ENCODE measurements at places on chromosomes 1 and 21.

DNA sequence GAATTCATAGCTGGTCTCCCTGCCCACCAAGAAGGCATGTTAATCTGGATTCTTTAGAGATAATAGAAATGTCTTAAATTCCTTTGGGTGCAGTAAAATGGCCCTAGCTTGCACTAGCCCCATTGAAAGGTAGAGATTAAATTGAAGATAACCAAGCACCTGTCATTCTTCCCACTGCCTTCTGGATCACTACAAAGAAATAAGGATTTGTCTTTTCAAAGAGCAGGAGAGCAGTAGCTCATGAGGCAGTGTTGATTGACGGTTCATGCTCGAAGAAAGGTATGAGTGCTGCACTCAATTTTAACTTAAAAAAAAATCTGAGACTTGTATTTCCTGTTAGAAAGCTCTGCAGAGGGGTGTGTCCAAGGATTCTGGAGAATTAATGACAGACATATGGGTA lies 74.9 kb upstream of the F3 start:
- no peak for DNase-seq

- no peak for DNase-seq
Observed at GRCh38 chr1:236102611-236103010, 37.7 kb upstream of the NID1 start.

GRCh38 chr21:40386294-40386911 lies 460.6 kb downstream of the DSCAM start:
- peak; percentile 21 for DNase-seq

DNA sequence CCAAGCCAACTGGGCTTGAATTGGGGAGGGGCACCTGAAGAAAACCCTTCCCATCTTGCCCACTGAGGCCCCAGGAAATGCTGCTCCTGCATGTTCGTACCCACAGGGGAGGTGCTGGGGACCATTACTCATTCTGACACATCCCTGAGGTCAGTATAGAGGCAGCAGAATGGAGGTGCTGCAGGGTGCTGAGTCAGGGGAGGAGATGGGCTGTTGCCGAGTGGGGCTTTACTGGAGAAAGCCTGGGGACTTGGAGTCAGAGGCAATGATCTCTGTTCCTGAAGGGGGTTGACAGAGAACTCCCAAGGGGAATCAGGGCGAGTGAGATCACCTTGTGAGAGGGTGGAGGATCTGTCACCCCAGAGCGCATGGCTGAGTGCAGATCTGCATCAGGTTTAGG lies 40.2 kb upstream of the KCNA10 start:
- no peak for DNase-seq

- DNase-seq: no peak
Observed at GRCh38 chr1:209505044-209505443, 78.5 kb upstream of the CAMK1G start.

DNA sequence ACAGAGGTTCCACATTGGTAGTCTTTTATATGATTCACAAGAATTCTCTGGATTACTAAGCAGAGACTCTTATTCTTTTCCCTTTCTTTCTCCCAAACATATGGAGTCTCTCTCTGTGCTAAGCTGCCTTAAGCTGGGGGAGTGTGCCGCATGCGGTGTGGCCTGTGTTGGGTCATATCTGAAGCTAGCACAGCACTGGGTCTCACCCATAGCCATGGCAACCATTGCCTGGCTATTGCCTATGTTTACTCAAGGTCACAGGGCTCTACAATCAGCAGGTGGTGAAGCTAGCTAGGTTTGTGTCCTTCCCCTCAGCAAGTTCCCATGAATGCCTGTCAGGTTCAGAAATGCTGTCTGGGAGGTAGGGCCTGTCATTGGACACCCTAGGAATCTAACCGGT lies 73.6 kb upstream of the ZRANB2 start:
- DNase-seq: no peak

DNA sequence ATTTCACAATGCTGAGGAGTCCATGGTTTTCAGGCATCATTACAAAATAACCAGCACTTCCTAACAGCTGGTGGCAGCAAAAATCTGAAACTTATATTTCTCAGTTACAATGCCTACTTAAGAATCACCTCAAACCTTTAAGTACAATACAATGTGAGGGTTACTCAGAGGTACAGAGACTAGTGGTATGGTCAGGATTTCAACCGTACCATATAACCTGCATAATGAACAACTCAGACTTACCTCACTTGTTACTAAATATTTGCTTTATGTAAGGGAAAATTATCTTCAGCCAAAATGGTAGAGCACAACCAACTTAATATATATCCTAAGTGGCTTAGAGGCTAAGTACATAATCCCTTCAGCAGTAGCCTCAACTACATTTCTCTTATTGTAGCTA lies 344.5 kb downstream of the SMYD3 start:
- no peak for DNase-seq

DNA sequence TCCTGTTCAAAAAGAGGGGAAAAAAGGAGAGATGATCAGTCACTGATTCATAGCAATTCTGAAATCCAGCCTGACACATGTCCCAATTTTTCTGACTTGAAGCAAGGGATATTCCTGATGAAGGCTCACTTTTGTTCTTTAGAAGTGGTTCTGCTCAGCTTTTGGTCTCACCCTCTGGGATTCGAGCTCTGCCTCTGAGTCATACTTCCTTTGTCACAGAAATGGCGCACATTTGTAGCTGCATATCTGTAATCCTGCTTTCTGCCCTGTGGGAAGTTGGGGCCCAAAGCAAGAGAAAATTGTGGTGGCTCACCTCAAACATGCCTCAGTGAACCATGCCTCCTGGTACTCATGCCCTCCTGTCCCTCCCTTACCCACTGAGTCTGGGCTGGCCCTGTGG lies 22.3 kb upstream of the FAM78B start:
- DNase-seq: no peak

GRCh38 chr1:224333939-224334786 lies 4.2 kb upstream of the NVL start:
- no peak for DNase-seq

DNA sequence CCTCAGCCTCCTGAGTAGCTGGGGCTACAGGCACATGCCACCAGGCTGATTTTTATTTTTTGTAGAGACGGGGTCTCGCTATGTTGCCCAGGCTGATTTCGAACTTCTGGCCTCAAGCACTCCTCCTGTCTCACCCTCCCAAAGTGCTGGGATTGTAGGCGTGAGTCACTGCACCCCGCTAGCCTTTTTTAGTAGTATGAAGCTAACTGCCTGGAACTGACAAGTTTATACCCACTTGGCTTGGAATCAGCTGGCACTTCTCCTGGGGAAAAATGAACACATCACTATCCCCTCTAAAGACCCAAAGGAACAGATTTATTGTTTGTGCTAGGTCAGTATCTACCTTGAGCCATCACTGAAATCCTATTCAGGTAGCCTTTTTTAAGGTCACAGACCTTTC lies 19.0 kb downstream of the TMEM63A start:
- DNase-seq: no peak

GRCh38 chr1:183363972-183364371 lies 54.2 kb downstream of the NMNAT2 start:
- DNase-seq: no peak

- DNase-seq: no peak
Observed at GRCh38 chr1:61254634-61255357, 172.4 kb downstream of the NFIA start.

- DNase-seq: no peak
Observed at GRCh38 chr1:230077436-230078213, 10.6 kb downstream of the GALNT2 start.

- DNase-seq: no peak
Observed at GRCh38 chr21:46078322-46078977, 19.5 kb upstream of the COL6A2 start.

- DNase-seq: no peak
Observed at GRCh38 chr1:239805851-239806772, 285.6 kb upstream of the FMN2 start.

DNA sequence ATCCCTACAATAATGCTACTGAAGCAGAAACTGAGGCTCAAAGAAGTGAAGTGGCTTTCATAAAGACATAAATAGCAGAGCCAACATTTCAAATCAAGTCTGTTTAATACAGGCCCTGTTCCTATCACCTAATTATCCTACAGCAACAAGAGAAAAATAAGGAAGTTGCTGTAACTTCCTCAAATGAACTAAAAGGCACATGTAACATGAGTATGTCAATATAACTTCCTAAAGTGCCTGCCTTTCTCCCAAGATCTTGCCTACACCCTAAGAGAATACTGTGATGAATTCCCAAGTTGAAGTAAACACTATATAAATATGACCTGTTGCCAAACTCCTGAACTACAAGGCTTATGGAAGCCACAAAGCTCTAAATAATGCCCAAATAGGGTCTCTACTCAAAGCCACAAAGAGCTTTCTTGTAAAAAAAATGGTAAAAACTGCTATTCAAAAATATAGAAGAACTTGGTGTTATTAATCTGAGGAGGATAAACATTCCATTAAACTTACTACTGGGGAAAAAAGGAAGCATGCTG lies 8.6 kb downstream of the BEND5 start:
- DNase-seq: no peak

- no peak for DNase-seq
Observed at GRCh38 chr1:17799642-17800041, 44.5 kb downstream of the ACTL8 start.

- no peak for DNase-seq
Observed at GRCh38 chr1:216119600-216119999, 303.6 kb downstream of the USH2A start.

- no peak for DNase-seq
Observed at GRCh38 chr1:233244183-233244582, 51.3 kb downstream of the PCNX2 start.

DNA sequence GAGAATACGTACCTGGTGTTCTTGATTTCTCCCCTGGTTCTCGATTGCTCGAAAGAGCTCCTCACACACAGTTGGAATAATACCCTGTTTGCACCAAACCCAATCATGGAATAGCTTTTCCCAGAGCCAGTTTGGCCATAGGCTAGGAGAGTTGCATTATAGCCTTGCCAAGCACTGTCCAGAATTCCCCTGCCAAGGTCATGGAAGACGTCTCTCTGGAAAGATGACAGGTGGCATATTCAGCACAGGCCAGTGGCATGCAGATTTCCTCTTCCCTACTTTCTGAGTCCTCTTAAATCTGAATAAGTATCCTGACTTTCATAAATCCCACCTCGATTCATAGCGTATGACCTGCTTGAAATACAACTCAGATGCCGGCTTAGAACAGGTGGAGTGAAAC lies 96.5 kb downstream of the SCCPDH start:
- no peak for DNase-seq

DNA sequence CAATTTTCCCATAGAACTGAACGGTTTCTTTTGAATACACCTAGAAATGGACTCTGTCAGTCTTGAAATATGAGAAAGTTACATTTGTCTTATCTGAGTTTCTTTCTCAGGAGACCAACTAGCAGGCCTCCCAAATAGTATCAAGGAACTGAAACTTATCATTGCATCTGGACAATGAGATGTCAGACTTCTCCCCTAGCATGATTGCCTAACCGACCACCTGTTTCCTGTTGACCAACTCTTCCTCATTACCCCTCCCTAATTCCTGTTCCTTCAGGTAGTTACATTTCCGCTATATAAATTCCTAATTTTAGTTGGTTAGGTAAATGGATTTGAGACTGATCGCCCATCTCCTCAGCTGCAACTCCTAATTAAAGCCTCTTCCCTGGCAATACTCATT lies 1587.3 kb downstream of the NCAM2 start:
- no peak for DNase-seq

DNA sequence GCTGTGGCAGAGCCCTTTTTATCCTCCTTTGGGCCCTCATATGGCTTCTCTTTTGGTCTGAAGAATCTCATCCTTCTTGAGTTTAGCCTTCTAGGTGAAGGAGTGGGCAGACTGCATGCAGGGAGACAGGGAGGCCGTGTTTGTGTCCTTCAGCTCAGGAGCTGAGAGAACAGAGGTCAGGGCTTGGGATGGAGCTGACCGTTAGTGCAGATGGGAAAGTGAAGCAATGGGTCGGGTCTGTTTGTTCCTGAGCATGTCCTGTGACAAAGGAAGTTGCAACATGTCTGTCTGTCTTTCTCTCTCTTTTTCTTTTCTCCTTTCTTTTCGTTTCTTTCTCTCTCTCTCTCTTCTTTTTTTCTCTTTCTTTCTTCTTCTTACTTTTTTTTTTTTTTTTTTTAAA lies 14.9 kb downstream of the MAPKAPK2 start:
- no peak for DNase-seq

GRCh38 chr1:81590171-81590570 lies 210.6 kb upstream of the ADGRL2 start:
- no peak for DNase-seq

DNA sequence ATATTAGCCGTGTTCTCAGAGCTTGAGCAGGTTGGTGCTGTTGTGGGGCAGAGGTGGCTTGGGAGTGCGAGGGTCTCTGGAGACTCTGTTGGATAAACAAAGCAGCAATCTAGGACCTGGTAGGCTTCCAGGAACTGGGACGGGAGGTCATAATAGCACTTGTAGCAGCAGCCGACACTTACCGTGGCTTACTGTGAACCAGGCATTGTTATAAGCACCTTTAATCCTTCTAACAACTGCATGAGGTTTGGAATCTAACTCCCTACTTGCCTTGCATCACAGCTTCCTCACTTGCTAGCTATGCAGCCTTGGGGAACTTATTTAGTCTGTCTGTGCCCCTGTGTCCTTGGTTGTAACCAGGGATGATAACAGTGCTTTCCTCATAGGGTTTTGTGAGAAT lies 94.9 kb downstream of the NAV1 start:
- no peak for DNase-seq

- DNase-seq: no peak
Observed at GRCh38 chr21:23356905-23357304, 2250.4 kb downstream of the MRPL39 start.

GRCh38 chr1:175717610-175718540 lies 25.5 kb downstream of the TNR start:
- no peak for DNase-seq

- DNase-seq: no peak
Observed at GRCh38 chr1:222732216-222733159, 4.5 kb upstream of the FAM177B start.

GRCh38 chr21:41133874-41134522 lies 34.0 kb upstream of the BACE2 start:
- DNase-seq: no peak

GRCh38 chr21:18157406-18157805 lies 87.2 kb upstream of the CHODL start:
- no peak for DNase-seq

DNA sequence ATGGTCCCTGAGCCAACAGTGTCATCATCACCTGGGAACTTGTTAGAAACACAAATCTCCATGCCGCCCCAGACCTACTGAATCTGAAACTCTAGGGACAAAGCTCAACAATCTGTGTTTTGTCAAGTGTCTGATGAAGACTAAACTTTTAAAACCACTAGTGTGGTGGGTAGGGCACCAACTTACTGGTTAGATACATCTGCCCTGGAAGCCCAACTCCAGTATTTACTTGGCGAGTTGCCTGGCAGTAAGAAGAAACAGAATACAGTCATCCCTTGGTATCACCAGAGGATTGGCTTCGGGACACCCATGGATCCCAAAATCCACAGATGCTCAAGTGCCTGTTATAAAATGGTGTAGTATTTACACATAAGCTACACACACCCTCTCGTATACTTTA lies 367.9 kb upstream of the DUSP10 start:
- no peak for DNase-seq
